ENCODE measurements at places on chromosomes 12 and 14.

DNA sequence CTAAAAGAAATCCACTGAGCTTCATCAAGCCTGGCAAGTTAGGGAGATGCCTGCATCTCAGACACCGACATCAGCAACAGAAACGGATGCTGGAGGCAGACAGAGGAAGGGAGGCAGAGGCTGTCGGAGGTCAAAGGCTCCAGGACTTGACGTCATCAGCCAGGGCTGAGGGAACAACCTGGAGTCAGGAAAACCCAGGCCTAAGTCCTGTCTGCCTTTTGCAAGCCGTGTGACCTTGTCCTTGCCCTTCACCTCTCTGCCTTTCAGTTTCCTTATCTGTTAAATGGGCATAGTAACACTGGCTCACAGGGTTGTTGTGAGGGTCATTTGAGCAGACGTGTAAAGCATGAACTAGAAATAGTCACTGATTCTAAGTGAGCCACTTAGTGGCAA is 194.2 kb downstream of the BCL11B start:
- no peak for DNase-seq

GRCh38 chr14:44180975-44181374 is 326.1 kb downstream of the FSCB start:
- no peak for DNase-seq

- no peak for DNase-seq
Observed at GRCh38 chr12:122981036-122981471, 573 bp downstream of the ARL6IP4 start.

- DNase-seq, result no peak
Observed at GRCh38 chr14:96582995-96583394, 80.8 kb downstream of the PAPOLA start.

DNA sequence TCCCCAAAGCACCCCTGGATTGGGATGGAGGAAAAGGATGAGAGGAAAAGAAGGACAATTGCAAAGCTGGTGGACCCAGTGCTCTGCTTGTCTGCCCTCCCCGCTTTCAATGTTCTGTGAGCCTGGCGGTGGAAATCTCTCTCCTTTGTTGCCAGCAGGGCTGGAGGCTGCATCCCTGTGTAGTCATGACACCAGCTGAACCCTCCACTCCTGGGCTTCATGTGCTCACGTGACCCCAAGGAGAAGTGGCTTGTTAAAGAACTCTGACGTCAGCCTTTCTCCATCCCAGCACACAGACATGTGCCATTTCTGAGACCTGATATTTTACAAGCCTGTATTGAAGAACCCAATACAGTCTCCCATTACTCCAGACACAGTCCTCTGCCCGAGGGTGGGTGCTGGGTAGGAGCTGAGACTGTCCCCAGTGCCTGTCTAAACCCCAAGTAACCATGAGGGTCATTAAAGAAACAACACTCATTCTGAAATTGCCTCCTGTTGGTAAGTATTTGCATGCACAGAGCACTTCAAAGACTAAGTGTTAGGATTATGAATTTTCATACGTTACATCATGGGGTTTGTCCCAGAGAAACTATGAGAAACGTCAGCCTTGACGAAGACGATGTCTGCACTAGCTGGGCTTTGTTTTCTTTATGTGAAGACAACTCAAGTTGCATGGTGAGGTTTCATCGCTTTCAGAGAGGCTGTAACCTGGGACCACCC is 21.7 kb downstream of the GALNT16 start:
- no peak for DNase-seq

GRCh38 chr14:101031721-101032120 is 128.2 kb upstream of the RTL1 start:
- no peak for DNase-seq

All from fibroblast of skin of abdomen (primary cell).